ENCODE measurements at places on chromosomes 12 and 14.

GRCh38 chr12:67716817-67717216, 68.3 kb downstream of the DYRK2 start:
- peak; percentile 72 for DNase-seq

- DNase-seq: no peak
Measured at GRCh38 chr12:94872971-94873733, 130.3 kb downstream of the NDUFA12 start.

DNA sequence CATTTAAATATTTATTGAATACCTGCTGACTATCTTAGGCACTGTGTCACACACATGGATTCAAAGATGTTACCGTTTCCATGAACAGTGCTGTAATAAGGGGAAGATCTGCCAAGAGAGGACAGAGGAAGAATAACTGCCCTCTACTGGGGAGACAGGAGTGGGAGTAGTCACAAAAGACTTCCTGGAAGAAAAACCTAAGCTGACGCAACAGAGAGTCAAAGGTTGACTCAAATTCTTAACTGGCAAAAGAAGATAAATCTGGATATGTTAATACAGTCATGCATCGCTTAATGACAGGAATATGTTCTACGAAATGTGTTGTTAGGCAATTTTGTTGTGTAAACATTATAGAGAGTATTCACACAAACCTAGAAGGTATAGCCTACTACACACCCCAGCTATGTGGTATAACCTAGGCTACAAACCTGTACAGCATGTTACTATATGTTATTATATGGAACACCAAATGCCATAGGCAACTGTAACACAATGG, 51.5 kb downstream of the DCAF5 start:
- DNase-seq: peak; percentile 90

DNA sequence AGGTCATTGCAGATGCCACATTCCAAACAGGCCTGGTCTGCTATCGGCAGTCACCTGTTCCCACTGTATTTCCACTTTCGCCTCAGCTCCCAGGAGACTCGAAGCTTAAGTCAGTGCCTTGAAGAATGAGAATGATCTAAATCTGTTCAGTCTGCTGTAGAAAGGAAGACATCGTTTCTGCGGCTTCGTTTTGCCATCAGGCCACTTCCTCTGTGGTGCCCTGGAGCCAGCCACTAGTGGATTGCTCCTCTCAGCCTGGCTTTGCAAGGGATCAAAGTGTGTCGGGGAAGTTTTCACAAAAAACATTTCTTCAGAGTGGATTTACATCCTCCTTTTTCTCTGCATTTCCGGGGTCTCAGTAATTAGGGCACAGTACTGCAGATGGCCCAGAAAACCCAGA, 66.7 kb downstream of the AACS start:
- DNase-seq: no peak

DNA sequence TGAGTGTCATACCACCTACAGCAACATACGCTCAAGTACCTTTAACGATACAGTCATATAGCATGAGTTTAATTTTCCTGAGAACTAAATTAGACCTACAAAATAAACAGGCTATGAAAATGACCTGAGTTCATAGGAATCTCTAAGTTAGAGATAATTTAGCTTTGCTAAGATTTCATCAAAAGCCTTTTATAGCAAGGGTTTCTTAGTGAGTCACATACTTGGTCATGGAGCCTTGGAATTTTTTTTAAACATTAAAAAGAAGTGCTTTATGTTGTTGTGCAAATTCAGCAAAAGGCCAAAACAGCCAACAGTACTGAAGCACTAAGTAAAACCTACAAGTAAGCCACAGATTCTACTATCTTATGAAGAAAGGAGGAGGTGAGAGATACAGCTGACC, 93.6 kb upstream of the FERMT2 start:
- DNase-seq: no peak

- DNase-seq: no peak
Measured at GRCh38 chr12:129064209-129064855, 211.1 kb downstream of the GLT1D1 start.

- DNase-seq: peak; percentile 6
Measured at GRCh38 chr14:89171168-89171567, 245.9 kb downstream of the FOXN3 start.

DNA sequence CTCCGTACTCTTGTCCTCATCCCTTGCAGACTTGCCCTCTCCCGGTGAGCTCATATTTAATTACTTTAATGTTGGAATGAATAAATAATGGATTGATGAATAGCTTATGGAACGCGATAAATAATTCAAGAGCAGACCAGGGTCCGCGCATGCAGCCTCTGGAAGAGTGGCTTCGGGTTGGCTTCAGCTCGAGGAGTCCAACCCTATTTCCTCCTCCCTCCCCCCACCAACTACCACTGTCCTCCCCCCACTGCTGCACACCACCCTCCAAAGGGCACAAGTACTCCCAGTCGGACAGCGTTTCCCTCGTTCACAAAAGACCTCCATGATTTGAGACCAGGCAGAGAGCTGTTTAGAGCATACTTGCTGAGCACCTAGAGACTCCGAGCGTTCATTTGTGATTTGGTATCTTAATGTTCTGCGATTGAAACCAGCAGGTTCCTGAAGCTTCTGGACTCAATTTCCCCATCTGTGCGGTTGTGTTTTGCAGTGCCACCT, 647 bp upstream of the SIX1 start:
- peak; percentile 38 for DNase-seq

DNA sequence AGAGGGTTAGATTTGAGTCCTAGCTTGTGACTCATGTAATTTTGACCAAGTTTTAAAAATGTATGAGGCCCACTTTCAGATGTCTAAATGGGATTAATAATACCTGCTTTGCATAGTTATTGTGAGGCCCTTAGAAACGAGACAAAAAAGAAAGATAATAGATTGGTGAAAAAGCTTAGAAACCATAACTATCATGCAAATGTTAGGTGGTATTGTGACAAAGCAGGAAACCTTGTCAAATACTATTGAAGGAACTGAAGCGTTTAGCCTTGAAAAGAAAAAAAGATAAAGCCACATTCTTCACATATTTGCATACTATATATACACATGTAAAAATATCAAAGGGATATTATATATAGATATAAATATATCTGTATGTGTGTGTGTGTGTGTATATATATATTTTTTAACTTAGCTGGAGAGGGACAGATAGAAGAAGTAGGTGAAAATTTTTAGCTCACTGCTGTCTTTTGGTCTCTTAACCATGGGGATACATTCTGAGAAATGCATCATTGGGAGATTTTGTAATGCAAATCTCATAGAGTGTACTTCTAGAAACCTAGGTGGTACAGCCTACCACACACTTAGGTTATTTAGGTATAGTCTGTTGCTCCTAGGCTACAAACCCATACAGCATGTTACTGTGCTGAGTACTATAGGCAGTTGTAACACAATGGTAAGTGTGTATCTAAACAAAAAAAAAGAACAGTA, 270.3 kb downstream of the CCDC91 start:
- DNase-seq: no peak

- DNase-seq: no peak
Measured at GRCh38 chr14:34857689-34858449, 17.3 kb downstream of the BAZ1A start.

DNA sequence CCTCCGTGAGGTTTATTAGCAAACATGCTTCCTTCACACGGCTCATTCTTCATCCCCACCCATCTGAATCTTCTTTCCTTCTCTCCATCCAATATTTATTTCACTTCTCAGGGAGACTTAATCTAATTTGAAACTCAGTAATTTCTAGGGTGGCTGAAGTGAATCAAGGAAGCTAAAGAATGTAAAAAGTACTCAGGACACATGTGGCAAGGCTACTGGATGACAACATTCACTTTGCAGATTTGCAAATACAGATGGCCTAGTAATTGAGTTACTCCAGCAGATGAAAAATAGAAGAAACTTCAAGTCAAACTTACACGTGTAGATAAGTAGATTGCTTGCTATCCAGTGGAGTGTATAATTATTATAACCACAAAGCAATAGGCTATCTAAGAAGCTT, 15.4 kb upstream of the BEST3 start:
- DNase-seq: no peak

DNA sequence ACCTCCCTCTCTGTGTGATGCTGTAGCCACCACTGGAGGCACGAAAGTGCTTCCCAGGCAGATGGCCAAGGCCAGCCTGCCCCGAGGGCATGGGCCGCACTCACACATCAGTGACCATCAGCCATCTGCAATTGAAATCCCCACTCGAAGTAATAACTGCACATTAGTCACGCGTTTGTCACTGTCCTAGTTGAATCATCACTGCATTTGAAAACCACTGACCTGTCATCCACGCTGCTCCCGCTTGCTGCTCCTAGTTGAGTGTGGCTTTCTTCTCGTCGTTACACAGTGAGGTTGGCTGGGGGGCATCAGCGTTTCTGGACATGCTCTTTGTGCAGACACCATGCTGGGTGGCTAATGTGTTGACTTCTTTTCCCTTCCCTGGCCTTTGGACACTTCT, 176.1 kb downstream of the ADGRD1 start:
- DNase-seq: no peak

DNA sequence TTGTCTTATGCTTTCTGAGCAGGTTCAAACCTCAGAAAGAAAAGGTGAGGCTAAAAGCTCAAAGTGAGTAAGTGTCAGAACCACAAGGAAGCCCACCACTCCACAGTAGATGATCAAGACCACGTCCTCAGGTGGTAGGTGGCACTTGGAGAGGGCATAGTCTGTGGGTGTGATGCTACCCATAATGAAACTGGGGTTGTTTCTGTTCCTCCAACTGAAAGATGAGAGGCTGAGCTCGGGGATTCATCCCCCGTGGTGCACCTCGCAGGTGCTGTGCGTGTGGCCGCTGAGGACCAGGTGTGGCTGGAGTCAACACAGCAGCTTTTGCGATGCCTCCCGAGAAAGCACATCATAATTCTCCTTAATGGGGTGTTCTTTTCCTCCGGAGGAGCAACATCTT, 285.7 kb downstream of the TTC8 start:
- DNase-seq: no peak

- DNase-seq: no peak
Measured at GRCh38 chr14:98062083-98062482, 1209.9 kb downstream of the BCL11B start.

DNA sequence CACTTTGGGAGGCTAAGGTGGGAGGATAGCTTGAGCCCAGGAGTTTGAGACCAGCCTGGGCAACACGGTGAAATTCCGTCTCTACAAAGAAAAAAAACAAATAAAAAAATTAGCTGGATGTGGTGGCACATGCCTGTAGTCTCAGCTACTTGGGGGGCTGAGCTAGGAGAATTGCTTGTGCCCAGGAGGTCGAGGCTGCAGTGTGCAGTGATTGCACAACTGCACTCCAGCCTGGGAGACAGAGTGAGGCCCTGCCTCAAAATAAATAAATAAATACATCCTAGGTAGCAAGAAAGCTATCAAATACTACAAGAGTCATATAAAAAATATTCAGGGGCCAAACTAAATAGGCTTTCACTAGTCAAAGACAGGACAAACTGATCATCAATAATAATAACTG, 6.2 kb downstream of the KLHL28 start:
- no peak for DNase-seq
